ENCODE measurements at places on chromosomes 13 and 19. TPM values are rescaled to one million over a fixed set of nuclear protein-coding genes. Genes with fewer than 3 reads are reported as not detected.
A peak's percentile ranks its signal among the peaks of the same experiment; 100 is the strongest.

DNA sequence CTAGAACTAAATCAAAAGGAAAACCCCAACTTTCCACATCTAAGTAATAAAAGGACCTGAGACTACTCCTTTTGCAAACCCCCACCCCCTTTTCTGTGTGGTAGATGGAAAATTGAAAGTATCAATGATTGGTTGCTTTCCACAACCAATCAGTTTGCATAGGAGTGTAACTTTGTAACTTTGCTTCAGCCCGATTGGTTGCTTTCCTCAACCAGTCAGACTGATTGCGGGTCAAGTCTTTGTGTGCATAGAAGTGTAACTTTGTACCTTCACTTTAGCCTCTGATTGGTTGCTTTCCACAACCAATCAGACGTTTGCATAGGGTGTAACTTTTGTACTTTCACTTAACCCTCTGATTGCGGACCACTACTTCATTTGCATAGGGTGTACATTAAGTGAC is 8.0 kb upstream of the B3GLCT start:
- H3K4me3 ChIP-seq = no peak overlapping the region
- H3K4me1 ChIP-seq = no peaks in the 10 kb centered on the region
- no peaks in the 10 kb centered on the region for H3K36me3 ChIP-seq
- DNase-seq = no peak

DNA sequence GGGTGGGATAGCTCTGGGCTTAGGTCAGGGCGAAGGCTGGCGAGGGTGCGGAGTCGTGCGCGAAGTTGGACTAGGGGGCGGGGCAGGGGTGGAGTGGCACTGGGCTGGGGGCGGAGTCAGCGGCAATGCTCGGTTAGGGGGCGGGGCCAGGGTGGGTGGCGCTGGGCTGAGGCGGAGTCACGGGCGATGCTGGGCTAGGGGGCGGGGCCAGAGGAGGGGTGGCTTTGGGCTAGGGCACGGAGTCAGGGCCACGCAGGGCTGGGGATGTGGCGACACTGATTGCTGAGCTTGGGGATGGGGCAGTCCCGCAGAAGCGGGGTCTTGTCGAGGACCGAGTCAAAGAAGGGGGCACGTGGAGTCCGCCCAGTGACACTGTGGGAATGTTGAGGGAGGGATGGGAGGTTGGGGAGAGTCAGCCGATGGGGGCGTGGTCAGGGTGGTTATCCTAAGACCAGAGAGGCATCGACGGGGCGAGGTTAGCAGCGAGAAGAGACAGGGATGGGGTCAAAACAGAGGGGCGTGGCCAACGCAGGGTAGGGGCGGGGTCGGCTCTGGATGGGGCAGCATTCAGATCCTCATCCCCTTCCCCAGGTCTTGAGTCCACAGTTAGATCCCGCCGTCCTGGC is 8.7 kb downstream of the HOMER3 start:
- DNase-seq = peak; percentile 80
- no peak overlapping the region for H3K27ac ChIP-seq
- H3K4me1 ChIP-seq = peaks cover 13% of the 10 kb centered on the region

DNA sequence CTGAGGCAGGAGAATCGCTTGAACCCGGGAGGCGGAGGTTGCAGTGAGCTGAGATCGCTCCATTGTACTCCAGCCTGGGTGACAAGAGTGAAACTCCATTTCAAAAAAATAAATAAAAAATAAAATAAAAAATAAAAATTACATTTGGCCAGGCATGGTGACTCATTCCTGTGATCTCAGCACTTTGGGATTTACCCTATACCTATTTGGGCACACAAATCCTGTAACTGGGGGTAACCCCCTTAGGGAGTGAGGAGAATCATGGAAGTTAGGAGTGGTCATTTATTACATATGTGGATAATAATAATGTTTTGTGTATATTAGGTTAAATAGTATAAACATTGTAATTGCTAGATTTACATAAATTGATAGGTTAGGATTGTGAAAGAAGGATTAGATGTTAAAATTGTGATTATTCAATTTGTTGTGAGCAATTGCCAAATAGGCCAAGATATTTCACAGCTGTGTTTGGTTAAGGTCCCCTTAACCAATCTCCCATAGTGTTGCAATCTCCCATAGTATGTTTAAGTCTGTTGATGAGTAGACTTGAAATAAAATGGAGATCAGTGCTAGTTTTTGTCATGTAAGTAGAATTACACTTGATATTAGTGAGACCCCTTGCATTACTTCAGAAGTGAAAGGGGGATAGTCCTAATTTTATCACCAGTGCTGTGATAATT is 30.7 kb downstream of the ZNF844 start:
- no peaks in the 10 kb centered on the region for H3K36me3 ChIP-seq
- no peak for DNase-seq
- H3K4me3 ChIP-seq = no peak overlapping the region
- H3K4me1 ChIP-seq = peaks cover 13% of the 10 kb centered on the region

DNA sequence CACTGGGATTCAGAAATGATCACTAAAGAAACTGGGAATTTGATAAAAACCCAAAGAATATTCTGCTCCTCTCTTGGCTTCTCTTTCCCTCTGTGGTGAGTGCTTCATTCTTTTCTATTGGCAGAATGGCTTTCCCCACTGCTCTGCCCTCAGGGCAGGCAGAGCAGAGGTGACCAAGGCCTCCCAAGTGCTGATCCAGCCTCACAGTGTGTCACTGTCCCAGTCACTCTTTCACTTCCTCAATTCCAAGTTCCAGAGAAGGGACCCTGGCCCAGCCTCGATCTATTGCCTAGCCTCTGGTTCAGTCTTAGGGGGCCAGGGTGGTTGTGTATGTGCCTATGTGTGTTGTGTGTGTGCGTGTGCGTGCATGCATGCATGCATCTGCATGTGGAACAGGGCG is 180.6 kb upstream of the TMTC4 start:
- no peak for DNase-seq
- no peak overlapping the region for H3K4me3 ChIP-seq
- no peaks in the 10 kb centered on the region for H3K4me1 ChIP-seq
- no peaks in the 10 kb centered on the region for H3K27me3 ChIP-seq
- no peaks in the 10 kb centered on the region for H3K36me3 ChIP-seq

GRCh38 chr13:99596180-99596579 is 94.9 kb downstream of the TM9SF2 start:
- H3K4me3 ChIP-seq = no peak overlapping the region
- no peak for DNase-seq
- H3K27me3 ChIP-seq = no peaks in the 10 kb centered on the region

DNA sequence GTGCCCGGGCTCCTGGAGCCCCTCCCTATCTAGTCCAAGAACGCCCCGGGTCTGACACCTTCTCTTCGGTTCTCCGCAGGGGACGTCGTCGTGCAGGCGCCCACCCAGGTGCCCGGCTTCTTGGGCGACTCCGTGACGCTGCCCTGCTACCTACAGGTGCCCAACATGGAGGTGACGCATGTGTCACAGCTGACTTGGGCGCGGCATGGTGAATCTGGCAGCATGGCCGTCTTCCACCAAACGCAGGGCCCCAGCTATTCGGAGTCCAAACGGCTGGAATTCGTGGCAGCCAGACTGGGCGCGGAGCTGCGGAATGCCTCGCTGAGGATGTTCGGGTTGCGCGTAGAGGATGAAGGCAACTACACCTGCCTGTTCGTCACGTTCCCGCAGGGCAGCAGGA is 3.4 kb downstream of the PVR start:
- no peaks in the 10 kb centered on the region for H3K36me3 ChIP-seq
- no peak overlapping the region for H3K27ac ChIP-seq
- H3K4me1 ChIP-seq = peaks cover 10% of the 10 kb centered on the region
- H3K27me3 ChIP-seq = peaks cover 15% of the 10 kb centered on the region
- no peak overlapping the region for H3K4me3 ChIP-seq

- no peak for DNase-seq
- H3K36me3 ChIP-seq = no peaks in the 10 kb centered on the region
- no peak overlapping the region for H3K27ac ChIP-seq
- no peaks in the 10 kb centered on the region for H3K27me3 ChIP-seq
- no peaks in the 10 kb centered on the region for H3K4me1 ChIP-seq
Observed at GRCh38 chr19:18626906-18627305, 9.9 kb upstream of the KLHL26 start.

GRCh38 chr19:38360351-38360750 is 14.0 kb upstream of the PSMD8 start:
- no peak for DNase-seq
- H3K27ac ChIP-seq = no peak overlapping the region
- no peaks in the 10 kb centered on the region for H3K36me3 ChIP-seq
- H3K4me1 ChIP-seq = peaks cover 19% of the 10 kb centered on the region

DNA sequence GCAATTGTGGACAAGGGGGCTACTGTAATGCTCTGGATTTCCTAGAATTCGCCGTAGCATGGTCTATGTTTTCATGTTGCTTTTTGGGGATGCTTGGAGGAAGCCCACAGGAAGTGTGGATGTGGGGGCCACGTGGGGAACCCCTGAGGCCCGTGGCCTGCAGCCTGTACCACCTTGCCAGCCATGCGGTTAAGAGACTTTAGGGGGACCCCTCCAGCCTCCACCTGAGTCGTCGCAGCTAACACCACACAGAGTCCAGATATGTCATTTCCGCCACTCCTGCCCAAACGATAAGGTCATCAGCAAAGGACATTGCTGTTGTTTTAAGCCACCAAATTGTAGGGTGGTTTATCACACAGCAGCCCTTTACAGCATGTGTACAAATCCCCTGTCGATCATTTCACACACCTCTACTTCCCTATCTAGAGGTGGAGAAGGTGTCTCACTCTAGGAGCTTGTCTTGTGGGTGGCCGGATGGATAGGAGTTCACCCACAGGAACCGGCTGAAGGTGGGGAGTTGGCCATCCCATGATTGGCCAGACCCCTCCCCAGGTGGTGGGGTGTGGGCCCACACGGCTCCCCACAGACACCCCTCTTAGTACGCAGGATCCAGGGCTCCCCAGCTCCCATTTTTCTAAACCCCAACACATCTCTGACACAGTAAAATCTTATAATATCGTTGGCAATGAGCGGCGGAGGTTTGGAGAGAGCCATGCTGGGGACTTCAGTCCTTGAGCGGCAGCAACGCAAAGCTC is 226.7 kb downstream of the TEX29 start:
- no peaks in the 10 kb centered on the region for H3K27me3 ChIP-seq
- H3K4me3 ChIP-seq = no peak overlapping the region

- no peak for DNase-seq
- no peak overlapping the region for H3K4me3 ChIP-seq
- H3K4me1 ChIP-seq = no peaks in the 10 kb centered on the region
- H3K27me3 ChIP-seq = peaks cover 6% of the 10 kb centered on the region
- H3K36me3 ChIP-seq = no peaks in the 10 kb centered on the region
Observed at GRCh38 chr13:78978381-78978998, 319.5 kb upstream of the OBI1 start.

The ENOX1 gene
- total RNA-seq = not detected

The ZNF492 gene
- total RNA-seq = 1.2 TPM

The PABPC3 gene
- 0.20 TPM for total RNA-seq

The CNN1 gene
- not detected for total RNA-seq

The FBN3 gene
- total RNA-seq = not detected

The RGCC gene
- 752 TPM for total RNA-seq

Data from CD4-positive, alpha-beta T cell (primary cell).